PC-3 (cell line): ENCODE measurements at places on chromosomes 4 and X. TPM values are rescaled to one million over a fixed set of nuclear protein-coding genes. Genes with fewer than 3 reads are reported as not detected.
A peak's percentile ranks its signal among the peaks of the same experiment; 100 is the strongest.

The ATP10D gene
- 0.84 and 4.0 TPM in 2 replicates for total RNA-seq

- no peak for DNase-seq
Observed at GRCh38 chr4:61540944-61541343, 340.8 kb downstream of the ADGRL3 start.

DNA sequence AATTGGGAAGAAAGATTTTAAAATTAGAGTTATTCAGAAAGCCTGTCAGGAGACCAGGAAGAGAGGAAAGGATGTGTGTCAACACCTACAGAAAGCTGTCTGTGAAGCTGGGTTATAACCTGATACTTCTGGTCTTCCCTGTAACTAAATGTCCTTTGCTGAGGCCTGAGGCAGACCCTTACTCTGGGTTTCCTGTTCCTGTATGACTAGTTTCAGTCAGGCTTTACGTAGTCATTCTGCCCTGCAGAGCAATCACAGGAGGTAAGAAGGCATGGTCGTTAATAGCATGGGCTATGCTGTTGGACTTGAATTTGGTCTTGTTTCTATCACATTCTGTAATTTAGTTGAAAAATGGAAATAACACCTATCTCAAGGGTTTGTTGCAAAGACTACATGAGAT lies 110.5 kb upstream of the IGFBP7 start:
- DNase-seq: peak; percentile 12

DNA sequence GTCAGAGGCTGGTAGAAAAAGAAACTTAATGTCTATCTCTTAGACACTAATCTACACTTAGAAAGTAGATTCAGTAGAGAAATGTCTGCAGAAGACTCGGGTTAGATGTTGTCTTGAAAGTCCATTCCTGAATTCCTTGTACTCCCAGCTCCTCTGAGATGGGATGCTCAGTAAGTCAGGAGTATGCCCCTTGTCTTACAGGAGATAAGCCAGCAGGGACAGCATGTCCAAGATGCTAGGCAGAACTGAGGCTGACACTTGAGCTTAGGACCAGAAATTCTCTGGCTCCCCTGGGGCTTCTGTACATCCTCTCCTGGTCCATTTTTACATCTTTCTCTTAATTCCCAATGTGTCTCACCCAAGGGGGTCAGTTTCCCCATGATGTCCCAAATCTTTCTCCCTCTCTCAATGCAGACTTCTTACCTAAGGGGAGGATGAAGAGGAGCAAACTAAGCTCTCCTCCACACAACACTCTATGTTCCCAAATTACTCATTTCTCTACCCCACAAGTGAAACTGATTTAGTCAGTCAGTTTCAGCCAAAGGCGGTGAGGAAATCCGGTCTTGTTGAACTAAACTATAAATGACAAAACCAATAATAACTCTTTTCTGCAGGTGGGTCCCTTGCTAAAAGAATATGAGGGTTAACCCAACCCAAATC lies 558.2 kb upstream of the DIPK2B start:
- DNase-seq: peak; percentile 61

GRCh38 chrX:133608406-133608805 lies 193.1 kb upstream of the GPC4 start:
- no peak for DNase-seq

The PCDH19 gene
- total RNA-seq: not detected in 2 replicates

- no peak for DNase-seq
Observed at GRCh38 chrX:70878902-70879301, 29.6 kb downstream of the TEX11 start.

The FOXR2 gene
- total RNA-seq: not detected in 2 replicates

The GPR50 gene
- not detected in 2 replicates for total RNA-seq

The SCD5 gene
- total RNA-seq: 3.4 and 3.8 TPM in 2 replicates

The GCNA gene
- 1.6 and 2.9 TPM in 2 replicates for total RNA-seq

The STOX2 gene
- total RNA-seq: 2.1 and 3.6 TPM in 2 replicates

The TRMT10A gene
- 5.2 and 20.3 TPM in 2 replicates for total RNA-seq

- no peak for DNase-seq
Observed at GRCh38 chr4:10093801-10094552, 22.6 kb downstream of the WDR1 start.

DNA sequence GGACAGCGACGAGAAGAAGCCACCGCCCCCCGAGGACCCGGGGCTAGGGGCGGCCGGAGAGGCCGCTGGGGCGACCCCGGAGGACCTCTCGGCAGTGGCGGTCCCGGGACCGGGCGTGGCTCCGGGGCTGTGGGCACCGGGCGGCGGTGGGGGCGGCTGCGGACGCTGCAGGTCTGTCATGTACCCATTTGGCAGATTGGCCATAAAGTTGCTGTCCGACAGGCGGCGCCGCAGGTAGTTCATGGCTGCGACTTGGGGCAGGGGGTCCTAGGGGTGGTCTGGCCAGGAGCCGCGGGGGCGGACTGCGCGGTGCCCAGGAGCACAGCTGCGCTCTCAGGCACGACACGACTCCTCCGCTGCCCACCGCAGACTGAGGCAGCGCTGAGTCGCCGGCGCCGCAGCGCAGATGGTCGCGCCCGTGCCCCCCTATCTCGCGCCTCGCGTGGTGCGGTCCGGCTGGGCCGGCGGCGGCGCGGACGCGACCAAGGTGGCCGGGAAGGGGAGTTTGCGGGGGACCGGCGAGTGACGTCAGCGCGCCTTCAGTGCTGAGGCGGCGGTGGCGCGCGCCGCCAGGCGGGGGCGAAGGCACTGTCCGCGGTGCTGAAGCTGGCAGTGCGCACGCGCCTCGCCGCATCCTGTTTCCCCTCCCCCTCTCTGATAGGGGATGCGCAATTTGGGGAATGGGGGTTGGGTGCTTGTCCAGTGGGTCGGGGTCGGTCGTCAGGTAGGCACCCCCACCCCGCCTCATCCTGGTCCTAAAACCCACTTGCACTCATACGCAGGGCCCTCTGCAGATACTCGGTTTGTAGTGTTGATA lies at the start of gene SYN1:
Gene SYN1 (minus strand): TSS at position 372 of the 817 bp plus-strand sequence. CDS start 129 bp downstream, at position 243.
- peak; percentile 38 for DNase-seq

The SSX4B gene
- total RNA-seq: not detected in 2 replicates
